ENCODE measurements at places on chromosomes 5 and 9. TPM values are rescaled to one million over a fixed set of nuclear protein-coding genes. Genes with fewer than 3 reads are reported as not detected.
A peak's percentile ranks its signal among the peaks of the same experiment; 100 is the strongest.

The LMAN2 gene
- total RNA-seq: 184 TPM

The PCDHA11 gene
- total RNA-seq: 2.9 TPM

DNA sequence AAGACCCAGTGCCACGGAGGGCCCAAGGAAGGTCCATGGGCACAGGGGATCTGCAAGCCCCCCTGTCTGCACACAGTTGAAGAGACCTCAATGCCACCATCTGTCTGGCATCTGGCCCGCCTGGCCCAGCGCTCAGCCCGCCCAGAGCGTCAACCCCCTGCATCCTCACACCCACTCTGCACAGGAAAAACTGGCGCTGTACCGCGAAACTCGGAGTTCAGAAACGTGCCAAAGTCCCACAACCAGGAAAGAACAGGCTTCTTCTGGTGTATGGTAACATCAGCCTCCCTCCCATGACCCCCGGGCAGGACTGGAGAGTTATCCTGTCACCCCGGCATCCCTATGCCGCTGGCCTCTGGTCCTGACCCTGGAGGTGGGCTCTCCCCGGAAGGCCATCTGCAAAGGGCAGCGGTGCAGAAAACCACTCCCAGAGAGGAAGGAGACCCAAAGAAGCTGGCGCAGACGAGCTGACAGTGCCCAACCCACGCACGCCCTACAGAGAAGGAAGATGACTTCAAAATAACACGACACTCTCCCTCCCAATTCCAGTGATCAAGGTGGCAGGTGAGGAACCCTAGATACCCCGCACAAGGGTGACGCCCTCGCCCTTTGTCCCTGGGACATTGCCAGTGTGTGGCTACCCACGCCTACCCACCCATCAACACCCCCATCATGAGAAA is 18.9 kb downstream of the VAV2 start:
- no peak for DNase-seq

DNA sequence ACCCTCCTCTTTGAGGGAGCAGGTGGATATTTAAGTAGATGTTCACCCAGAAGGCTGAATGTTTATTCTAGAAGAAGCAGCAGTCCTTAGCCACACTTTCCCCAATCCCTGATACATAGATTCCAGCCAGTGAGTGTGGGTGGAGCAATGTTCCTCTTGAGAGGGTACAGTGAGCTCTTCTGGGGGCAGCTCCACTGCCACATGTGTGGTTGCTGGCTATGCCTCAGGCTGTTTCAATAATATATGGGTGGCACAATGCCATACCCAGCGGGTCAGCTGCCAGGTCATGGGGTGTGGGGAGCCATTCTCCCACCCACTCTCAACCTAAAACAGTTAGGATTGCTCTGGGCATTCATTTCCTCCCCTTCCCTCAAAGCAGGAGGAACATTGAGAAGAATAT is 61.6 kb upstream of the DAB2 start:
- DNase-seq: no peak

GRCh38 chr9:5712651-5713390 is 83.9 kb downstream of the RIC1 start:
- no peak for DNase-seq

- DNase-seq: no peak
Observed at GRCh38 chr9:121386442-121387175, 16.6 kb upstream of the STOM start.

GRCh38 chr5:173855162-173855994 is 32.8 kb upstream of the CPEB4 start:
- DNase-seq: no peak

DNA sequence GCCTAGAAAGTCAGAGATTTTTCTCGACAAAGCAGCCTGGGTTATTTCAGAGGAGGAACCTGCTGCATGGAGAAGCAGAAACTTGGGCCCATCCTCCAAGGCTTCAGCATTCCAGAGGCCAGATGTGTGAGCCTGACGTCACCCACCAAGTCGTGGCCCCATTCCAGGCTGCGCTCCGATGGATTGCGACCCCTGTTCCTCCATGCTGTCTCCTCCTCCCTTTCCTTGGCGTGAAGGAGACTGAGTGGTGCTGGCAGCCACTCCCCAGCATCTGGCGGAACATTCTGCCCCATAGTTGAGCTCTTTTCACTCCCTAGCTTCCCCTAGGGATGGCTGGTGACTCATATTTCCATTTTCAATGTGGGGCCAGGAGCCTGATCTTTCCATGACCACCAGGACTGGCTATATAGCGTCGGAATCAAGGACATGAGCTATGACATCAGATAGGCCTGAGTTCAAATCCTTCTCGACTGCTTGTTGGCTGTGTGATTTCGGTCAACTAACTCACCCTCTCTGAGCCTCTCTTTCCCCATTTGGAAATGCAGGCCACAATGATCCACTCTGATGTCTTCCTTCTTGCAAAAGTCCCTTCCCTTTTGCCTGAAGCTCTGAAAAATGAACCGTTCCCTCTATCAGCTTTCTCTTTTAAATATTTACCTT is 24.5 kb upstream of the DUSP1 start:
- peak; percentile 90 for DNase-seq

GRCh38 chr9:104765138-104765537 is 1.2 kb downstream of the NIPSNAP3B start:
- DNase-seq: no peak

DNA sequence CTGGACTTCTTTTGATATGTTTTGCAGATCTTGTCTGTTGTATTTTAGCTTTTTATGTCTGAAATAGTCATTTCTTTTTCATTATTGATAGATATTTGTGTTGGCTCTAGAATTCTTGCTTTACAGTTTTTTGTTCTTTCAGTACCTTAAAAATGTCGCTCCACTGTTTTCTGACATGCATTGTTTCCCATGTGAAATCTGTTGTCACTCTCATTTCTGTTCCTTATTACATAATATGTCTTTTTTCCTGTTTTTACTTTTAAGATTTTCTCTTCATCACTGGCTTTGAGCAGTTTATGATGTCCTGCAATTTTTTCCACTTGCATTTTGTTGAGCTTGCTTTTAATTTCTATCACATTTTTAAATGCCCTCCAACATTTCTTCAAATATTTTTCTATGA is 270.4 kb upstream of the TARS1 start:
- no peak for DNase-seq

GRCh38 chr9:97362777-97363545 is 48.9 kb upstream of the TDRD7 start:
- DNase-seq: no peak

DNA sequence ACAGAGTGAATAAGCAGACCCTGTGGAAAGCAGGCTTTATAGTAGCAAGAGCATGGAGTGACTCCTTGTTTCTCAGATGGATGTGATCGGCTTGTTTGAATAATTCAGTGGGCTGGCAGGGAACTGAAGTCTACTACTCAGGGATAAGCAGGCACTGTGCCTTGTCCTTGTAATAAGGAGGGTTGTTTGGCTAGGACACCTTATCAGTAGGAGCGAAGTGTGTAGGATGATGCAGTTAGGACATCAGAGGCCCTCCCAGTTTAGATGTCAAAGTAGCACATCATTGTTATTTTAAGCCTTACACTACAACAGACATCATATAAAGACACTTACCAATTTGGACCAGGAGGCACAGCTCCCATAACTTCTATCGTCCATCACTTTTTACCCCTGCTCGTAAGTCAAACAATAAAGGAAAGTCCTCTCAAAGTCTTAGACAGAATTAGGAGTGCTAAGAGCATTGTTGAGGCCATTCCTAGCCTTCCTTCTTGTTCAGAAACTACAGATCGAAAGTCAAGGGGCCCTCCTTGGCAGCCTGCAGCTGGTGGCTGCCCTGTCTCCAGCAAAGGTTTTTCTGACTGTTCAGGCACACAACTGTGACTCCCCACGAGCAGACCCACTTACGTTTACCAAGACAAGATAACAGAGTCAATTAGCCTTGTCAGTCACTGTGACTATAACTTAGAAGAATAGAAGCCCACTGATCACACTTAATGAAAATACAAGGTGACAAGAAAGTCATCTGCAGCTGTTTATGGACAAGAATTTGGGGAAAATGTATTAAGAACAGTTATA is 218.6 kb downstream of the SNX18 start:
- no peak for DNase-seq

GRCh38 chr9:101073122-101073521 is 44.6 kb downstream of the PLPPR1 start:
- DNase-seq: no peak

DNA sequence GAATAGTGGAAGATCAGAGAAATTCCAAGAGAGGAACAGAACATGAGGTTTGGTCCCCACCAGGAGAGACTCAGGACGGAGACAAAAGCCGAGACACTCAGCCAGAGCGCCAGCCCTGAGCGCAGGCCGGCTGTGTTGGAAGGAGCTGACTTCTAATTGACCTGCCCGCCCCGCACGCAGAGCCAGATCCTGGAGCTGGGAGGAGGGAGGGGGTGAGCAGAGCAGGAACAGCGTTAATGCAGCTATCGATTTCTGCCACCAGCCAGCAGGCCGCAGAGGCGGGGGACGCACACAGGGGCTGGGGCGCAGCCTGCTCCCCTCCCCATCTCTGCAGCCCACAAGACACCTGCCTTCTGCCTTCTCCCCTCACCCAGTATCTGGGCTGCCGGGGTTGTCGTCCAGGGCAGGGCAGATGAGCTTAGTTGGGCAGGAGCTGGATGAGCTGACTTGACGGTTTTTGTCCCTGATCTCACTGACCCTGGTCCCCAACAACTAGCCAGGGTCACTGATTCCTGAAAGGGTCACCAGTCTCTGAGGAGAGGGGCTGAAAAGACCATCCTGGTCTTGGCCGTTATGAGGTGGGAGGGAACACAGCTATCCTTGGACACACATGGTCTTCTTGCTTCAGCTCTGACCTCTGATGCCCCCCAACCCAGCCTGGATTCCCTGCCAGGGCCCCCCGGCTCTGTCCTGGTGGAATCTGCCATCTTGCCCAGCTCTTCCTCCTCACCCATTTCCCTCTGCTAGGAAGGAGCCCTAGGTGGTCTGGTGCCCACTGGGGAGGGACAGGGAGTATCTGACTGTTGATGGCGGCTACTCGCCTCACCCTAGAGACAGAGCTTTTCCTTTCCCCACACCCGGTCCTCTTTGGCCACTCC is 29.8 kb downstream of the CXXC5 start:
- peak; percentile 73 for DNase-seq

DNA sequence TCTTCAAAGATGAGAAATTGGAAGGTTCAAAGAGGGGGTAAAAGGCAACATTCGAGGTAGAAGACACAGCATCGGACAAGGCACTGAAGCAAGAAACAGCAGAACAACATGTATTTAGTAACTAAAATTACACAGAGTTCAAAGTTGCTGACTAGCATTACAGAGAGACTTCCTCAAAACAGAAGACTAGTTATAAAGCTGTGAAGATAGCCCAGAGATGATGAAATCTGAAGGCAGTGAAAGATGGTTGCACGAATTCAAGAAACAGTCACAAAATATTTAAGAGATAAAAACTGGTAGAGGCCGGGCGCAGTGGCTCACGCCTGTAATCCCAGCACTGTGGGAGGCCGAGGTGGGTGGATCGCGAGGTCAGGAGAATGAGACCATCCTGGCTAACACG is 16.3 kb downstream of the MAPKAP1 start:
- no peak for DNase-seq

- no peak for DNase-seq
Observed at GRCh38 chr5:126368239-126368812, 54.9 kb upstream of the GRAMD2B start.
